ENCODE measurements at places on chromosomes 11 and 22.
A peak's percentile ranks its signal among the peaks of the same experiment; 100 is the strongest.

- no peak for DNase-seq
Observed at GRCh38 chr11:3130269-3131071, 34.6 kb downstream of the OSBPL5 start.

DNA sequence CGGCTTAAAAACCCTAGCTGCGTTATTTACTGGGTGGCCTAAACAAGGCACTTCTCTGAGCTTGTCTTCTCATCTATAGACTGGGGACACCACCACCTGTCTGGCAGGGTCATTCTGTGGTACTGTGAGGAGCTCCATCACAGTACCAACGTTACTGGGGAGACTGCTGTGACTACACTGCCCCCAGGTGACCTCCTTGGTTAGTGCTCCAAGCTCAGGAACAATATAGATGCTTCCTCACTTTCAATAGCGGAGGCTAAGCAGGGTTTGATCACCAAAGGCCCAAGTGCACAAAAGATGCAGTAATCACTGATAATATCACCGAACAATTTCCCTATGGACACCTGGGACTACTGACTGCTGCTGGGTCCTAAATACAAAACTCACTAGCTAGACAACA, 18.8 kb downstream of the PRPF19 start:
- peak; percentile 39 for DNase-seq

GRCh38 chr11:125201525-125202141, 37.1 kb downstream of the PKNOX2 start:
- no peak for DNase-seq

DNA sequence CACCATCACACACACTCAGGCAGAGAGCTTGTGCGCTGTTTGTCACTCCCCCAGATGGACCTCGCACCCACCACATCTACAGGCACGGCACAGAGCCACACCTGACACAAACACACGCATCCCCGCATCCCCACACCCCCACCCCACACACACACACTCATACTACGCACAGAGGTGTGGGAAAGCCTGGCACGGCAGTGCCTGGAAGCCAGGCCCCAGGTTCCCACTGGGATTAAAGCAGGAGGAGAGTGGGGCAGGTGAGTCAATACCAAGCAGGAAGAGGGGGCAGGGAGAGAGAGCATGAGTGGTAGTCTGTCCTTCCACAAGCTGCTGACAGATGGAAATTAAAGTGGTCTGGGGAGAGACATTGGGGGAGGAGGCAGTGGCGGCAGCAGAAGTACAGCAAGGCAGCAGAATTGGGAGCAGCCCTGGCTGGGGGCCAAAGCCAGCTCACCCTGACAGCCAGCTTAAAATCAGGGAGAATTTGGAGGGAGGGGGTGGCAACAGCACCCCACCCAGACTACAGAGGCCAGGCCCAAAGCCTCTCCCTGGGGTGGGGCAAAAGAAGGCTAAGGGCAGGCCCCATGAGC, 20.7 kb downstream of the TNKS1BP1 start:
- peak; percentile 63 for DNase-seq

GRCh38 chr11:125498521-125498920, 2.5 kb upstream of the FEZ1 start:
- DNase-seq, result no peak

GRCh38 chr11:121907379-121907778, 208.6 kb downstream of the BLID start:
- DNase-seq, result no peak

DNA sequence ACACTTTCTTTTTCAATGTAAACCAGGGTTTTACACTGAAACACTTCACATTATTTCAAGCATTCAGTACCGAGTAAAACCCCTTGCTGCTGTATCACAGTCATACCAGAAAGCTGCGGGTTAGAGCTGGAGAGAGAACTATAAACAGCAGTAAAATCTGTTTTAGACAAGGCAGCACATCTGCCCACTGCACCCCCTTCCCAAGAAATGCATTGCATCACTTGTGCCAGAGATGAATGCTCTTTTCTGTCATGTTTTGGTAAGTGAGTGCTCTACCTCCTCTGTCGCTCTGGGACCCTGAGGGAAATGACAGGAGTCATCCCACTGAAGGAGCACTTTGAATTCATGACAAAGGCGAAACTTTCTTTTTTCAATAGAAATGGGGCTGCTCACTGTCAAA, 107.2 kb downstream of the MAML2 start:
- DNase-seq, result no peak

- no peak for DNase-seq
Observed at GRCh38 chr11:76658651-76659650, 11.6 kb downstream of the LRRC32 start.

DNA sequence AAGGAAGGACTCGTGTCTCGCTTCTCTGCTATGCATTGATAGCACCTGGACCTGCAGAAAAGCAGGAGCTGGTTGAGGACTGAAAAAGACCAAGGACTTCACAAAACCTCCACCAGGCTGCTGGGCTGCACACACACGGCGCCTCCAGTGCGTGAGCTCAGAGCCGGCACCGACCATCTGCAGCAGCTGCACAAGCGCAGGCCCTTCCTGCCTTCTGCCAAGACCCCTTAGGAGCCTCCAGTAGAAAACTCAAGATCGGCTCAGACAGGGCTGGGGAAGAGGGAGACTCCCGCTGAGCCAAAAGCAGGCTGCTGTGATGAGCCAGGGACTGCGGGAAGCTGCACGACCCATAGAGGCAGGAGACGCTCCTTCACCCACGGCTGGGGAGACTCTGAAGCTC, 70.9 kb downstream of the PHF21B start:
- DNase-seq, result no peak

GRCh38 chr11:10500757-10501684, 40.0 kb downstream of the RNF141 start:
- no peak for DNase-seq

DNA sequence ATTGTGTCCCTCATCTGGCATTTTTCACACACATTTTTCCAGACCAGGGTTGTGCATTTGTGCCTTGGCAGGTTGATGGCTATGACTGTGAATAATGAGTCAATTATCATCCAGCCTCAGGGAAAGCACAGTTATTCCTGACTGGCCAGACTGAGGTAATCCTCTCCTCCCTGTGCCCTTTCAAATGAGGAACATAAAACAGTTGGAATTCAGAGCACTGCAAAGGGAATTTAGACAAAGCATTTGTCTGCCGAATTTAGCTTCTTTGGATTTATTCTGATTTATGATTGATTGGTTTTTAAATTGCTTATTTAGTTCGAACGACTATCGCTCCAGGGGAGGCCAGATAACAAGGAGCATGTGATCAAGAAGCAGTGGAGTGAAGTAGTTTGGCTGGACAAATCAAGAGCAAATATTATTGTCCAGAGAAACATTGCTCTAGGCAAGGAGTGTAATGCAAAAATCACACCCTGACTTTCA, 30.8 kb upstream of the RAG2 start:
- DNase-seq, result no peak

GRCh38 chr11:36380296-36381014, 84.4 kb downstream of the PRR5L start:
- DNase-seq, result no peak

GRCh38 chr11:75147875-75148263, 3.0 kb upstream of the SLCO2B1 start:
- DNase-seq, result no peak

GRCh38 chr11:69958308-69958707, 119.8 kb upstream of the ANO1 start:
- no peak for DNase-seq

GRCh38 chr22:19981171-19981960, 35.3 kb downstream of the ARVCF start:
- DNase-seq, result no peak

DNA sequence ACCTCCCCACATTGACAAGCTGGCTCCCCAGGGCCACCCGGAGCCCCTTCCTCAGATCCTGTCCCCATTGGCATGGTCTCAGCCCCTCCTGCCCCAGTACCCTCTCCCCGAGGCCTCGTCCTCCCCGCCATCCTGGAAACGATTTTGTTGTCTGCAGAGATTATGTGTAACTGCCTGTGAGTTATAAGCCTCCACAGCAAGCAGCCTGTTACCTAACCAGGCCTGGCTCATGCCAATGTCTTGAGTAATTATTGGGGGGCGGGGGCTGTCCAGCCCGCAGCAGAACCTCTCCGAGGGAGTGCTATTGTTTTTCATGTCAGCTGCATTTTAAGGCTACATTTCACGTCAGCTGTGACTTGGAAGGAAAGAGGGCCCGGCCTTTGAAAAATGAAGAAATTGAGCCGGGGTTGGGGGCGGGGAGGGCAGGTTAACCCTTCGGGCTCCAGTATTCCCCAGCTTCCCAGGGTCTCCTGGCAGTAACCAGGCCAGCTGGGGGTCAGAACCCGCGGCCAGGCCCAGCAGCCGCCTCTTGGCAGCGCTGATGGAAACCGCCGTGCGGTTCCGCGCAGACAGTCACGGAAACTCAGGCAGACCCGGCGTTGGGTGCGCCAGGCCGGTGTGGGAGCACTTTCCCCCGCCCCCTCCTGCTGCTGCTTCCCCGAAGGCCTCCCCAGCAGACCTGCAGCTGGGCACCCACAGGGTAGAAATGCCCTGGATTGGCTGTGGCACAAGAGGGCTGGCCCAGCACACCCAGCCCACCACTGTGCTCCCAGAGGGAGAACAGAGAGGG, 59.5 kb downstream of the CDKN1C start:
- no peak for DNase-seq

- DNase-seq, result no peak
Observed at GRCh38 chr11:7672960-7673723, at the start of gene CYB5R2. TSS of gene CYB5R2 (minus strand) at chr11:7673500. CDS start at chr11:7672825, 675 bp downstream.

DNA sequence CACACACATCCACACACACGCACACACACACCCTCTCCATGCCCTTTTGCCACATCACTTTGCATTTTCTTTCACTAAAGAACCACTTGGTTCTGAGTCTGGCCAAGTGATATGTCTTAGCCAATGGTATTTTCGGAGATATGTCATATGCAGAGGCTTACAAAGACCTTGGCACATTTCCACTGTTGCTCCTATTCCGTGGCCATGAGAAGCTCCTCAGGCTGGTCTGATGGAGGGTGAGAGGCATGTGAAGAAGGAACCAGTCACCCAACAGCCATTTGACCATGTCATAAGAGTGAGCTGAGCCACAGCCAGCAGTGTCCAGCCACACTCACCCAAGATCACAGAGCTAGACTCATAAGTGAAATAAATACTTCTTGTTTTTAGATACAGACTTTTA, 212.6 kb upstream of the NAV2 start:
- DNase-seq, result no peak

DNA sequence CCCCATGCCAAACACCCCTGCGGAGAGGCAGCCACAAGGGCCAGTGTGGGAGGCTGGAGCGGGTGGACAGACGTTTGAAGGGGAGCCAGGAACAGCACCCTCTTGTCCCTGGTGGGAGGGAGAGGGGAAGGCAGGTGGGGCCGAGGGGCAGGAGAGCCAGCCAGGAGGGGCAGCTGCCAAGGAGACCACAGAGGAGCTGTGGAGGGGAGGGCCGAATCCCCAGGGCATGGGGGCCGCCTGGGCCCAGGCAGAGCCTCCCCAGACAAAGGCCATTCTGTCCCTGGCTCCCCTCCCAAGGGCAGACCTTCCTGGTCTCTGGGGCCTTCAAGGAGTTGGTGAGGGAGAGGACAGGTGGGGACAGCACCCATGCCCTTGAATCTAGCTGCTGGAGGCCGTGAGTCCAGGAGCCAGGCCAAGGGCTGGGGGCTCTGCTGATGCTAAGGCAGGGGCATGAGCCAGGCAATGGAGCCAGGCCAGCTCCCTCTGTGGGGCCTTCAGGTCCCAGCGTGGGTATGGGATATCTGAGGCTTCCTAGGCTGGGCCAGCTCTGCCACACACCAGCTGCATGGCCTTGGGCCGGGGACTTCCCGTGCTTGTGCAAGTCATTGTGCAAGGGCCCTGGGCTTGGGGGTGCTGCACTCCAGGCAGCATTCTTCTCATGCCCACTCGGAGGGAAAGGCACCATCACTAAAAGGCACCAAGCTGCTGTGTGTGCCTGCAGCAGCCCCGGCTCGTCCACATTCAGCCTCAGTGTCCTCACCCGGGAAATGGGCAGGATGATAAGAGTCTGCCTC, 11.4 kb downstream of the EMID1 start:
- DNase-seq, result no peak

DNA sequence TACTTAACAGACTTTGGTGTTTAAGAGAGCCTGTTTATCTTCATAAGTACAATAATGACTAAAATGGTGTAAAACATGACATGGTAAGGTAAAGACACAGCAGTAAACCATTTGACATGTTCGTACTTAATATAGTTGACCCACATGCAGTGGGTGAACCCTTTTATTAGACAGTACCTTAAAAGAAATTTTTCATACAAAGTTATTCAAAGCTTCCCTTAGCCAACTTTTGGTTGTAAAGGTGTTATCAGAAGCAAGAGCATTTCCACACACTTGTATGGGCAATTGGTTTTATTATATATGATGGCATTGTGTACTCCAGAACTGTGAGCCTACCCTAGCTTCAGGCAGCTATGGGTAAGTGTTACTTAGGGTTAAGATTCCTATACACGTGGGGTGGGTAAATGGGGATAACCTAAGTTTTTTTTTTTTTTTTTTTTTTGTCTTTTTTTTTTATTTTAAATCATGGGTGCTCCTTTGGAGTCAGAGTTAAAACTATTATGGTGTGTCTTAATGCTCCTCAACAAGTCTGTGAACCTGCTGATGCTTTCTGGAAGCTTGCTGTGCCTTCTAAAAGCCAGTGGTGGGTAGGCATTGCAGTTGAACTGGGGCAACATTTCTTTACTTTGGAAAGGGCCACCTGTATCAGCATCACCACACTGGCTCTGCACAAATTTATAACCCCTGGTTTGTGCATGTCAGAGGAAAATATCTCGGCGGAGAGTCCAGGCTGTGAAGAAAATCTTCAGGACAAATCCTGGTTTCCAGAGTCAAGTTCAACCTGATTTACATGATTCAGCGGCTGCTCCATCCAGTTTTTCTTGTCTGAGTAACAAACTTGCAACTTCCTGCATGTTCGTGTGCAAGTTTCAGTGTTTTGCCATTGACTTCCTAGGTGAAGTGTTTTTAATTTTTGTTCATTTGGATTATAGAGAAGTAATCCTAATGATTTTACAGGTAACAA, 3.3 kb downstream of the PCF11 start:
- no peak for DNase-seq

DNA sequence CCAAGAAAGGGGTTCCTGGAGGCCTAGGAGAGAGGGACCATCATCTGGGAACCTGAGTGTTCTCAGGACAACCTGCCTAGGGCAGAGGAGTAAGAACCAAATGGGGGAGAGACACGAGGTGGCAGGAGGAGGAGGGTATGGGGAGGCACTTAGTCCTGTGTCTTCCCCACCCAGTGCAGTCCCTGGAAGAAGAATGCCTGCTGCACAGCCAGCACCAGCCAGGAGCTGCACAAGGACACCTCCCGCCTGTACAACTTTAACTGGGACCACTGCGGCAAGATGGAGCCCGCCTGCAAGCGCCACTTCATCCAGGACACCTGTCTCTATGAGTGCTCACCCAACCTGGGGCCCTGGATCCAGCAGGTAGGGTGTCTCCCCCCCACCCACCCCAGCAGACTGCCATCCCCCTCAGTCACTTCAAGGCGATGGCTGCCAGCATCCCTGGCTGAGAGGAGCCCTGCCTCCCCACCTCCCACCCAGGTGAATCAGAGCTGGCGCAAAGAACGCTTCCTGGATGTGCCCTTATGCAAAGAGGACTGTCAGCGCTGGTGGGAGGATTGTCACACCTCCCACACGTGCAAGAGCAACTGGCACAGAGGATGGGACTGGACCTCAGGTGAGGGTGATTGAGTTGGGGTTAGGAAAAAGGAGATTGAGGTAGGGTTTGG, 3.7 kb upstream of the INPPL1 start:
- no peak for DNase-seq
